Hematopoietic multipotent progenitor cell treated with erythropoietin and hydrocortisone succinate and interleukin-3 and kit ligand, for 17 days (in vitro differentiated cells): ENCODE measurements at places on chromosomes 4 and X.

GRCh38 chr4:149161247-149161646 lies 654.4 kb downstream of the IQCM start:
- no peak for DNase-seq

DNA sequence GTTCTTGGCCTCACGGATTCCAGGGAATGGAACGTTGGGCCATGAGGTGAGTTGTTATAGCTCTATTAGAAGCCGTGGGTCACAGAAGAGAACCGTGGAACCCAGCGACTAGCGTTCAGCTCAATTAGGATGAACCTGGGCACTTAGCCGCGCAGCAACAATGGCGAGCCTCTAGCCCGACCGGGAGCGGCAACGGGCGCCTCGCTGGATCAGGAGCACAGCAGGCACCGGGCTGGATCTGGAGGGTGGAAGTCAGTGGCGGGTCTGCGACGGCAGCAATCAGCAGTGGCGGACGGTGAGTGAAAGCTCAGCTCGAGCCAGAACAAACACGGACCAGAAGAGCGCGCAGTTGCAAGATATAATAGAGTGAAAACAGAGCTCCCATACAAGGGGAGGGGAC lies 34.2 kb downstream of the AGA start:
- DNase-seq = no peak

GRCh38 chrX:74422576-74423288 lies 1.4 kb downstream of the SLC16A2 start:
- no peak for DNase-seq

DNA sequence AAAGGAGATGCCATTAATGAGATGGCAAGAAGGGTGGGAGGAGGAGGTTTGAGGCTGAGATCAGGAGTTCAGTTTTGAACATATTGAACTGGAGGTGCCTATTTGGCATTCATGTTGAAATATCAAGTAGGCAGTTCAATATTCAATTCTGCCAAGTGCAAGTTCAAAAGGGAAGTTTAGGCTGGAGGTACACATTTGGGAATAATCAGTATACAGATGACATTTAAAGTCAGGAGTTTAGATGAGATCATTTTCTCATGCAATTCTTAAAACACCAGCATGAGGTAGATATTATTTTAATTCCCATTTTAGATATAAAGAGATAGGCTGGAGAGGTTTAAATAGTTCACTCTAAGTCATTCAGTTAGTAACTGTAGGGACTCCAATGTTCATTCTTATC lies 26.1 kb downstream of the COQ2 start:
- no peak for DNase-seq
